ENCODE measurements at places on chromosomes 12 and 14.

- no peak for DNase-seq
Observed at GRCh38 chr12:47473091-47473490, 232.7 kb downstream of the RPAP3 start.

DNA sequence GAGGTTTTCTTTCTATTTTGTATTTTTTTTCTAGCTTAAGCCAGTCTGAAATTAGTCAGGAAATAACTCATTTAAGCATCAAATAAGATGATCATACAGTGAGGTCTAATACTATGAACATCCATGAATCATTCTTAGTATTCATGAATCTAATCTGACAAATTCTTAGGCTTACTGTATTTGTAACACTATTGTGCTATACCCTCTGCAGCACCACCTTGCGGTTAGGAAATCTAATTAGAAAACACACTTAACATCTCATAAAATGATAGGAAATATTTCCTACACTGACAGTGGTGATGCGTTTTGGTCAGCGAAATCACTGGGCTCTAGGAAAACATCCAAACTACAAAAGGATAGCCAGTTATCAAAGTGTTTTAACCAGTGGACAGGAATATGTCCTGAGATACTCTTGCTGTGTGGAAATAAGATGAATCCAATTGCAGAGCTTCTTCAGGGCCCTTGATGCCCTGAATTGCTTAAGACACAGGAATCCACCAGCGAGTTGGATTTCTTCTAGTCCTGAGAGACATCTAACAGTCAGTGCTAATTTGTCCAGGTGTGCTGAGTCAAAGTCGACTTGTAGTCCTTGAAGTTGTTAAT, 109.3 kb upstream of the MYF6 start:
- DNase-seq = no peak

- DNase-seq = no peak
Observed at GRCh38 chr12:18827913-18828312, 90.0 kb downstream of the CAPZA3 start.

- DNase-seq = no peak
Observed at GRCh38 chr12:50524621-50525020, 19.8 kb downstream of the DIP2B start.

- no peak for DNase-seq
Observed at GRCh38 chr14:81269979-81270375, 49.2 kb upstream of the GTF2A1 start.

DNA sequence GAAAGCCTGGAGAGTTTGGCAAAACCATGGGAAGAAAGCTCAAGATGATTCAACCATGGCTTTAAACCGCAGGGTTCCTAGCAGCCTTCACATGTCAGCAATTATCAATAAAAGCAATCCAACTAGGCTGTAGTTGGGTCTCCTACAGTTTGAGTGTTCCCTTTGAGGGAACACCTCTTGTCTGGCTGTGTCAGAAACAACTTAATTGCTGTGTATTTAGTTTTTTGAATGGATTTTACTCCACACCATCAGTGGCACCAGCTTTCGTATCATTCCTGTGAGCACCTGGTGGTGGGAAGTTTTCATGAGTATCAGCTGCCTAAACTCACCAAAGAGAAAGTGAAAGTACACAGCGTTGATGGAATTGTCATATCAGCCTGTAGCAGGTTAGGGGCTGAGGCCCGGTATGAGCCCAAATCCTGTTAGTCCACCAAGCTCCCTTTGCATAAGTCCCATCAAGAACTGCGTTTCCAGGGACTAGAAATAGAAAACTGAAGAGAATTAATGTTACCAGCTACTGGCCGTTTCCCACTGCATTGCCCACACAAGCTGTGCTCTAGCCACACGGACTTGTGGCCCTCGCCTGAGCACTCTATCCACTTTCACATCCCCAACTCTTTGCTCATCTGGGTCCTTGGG, 10.9 kb upstream of the IL26 start:
- no peak for DNase-seq

DNA sequence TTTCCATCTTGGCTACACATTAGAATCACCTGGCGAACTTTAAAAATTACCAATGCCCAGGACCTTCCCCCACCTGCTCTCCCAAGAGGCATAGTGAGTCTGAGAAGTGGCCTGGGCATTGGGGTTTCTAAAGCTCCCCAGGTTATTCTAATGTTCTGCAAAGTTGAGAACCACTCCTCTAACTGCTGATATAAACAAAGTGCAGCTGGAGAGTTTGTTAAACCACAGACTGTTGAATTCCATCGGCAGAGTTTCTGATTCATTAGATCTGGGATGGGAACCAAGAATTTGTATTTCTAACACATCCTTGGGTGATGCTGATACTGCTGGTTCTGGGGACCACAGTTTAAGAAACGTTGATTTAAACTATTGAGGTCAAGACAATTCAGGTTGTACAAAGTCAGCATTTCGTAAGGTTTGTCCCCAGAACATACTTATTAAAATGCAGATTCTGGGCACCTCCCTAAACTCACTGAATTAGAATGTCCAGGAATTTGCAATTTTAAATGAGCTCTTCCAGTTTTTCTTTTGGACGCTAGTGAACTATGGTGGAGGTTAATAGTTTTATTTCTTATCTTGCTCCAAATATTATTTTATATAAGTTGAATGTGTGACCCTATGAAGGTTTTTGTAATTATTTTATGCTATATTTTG, 309.1 kb downstream of the NRXN3 start:
- DNase-seq = no peak

- no peak for DNase-seq
Observed at GRCh38 chr12:123948796-123949769, 23.5 kb downstream of the CCDC92 start.

DNA sequence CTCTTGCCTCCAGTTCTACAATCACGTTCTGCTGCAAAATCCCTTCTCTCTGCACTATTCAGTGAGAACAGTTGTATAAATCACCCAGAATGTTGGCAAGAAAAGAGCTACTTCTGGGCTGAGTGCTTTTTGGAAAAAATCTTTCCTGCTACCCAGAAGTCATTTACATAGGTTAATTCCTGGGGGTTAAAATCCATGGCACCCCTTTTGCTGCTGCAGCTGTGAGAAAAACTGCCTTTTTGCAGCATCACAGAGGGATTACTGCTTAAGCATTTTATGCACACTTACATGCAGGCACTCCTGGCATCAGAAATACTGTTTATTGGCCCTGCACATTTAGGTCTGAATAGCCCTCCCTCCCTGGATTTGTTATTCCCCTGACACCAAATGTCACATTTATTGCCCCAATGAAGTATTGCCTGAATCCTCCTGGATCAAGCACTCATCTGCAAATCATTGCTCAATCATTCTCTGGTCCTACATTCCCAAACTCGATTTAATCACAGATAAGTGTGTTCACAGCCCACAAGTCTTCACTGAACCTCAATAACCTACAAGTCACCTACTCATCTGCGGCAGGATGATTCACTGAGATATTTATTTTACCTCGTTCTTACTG, 43.1 kb upstream of the CCDC196 start:
- no peak for DNase-seq

DNA sequence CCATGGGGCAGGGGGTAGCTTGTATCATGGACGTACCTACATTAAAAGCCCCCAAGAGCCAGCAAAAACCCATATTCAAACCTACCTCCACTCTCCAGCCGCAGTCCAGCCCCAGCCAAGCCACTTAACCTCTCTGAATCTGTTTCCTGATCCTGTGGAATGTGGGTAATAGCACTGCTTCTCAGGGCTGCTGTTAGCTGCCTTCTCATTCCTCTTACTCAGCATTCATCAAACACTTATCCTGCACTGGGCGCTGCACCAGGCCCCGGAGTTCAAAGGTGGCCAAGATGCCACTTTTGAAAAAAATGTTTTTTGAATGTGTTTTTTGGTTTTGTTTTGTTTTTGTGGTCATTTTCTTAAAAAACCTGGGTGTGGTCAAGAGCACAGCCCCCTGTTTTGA, 237.4 kb downstream of the CHST11 start:
- peak; percentile 32 for DNase-seq

DNA sequence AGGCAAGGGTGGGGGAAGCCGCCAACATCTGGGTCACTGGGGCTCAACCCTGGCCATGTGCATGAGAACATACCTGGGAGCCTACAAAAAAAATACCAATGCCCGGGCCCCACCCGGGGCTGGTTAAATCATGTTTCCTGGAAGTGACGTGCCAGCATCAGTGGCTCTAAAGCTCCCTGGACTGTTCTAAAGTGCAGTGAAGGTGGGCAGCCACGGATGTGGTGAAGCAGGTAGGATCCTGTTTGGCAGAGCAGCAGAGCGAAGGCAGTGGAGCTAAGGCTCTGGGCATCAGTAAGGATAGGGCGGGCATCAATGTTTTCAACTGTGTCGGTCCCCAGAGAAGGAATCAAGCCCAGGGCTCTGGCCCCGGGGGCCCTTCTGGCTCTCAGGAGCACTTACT, 525 bp upstream of the GPR68 start:
- DNase-seq = no peak

DNA sequence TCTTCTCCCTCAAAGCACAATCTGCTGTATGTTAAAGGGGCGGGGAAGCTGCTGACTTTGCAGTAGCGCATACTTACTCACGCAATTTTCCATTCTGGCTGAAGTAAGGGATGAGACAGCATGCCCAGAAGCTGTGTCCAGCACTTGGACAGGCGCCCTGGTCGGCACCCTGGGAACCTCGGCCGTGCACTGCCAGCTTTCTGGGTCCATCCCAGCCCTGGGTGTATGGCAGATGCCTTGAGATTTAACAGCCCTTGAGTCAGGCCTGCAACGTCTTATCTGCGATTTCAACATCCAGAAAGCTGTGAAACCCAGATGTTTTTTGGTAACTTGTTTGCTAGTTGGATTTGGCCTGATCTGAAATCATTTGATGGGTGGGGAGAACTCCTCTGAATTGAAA, 16.1 kb downstream of the EML1 start:
- DNase-seq = peak; percentile 56

DNA sequence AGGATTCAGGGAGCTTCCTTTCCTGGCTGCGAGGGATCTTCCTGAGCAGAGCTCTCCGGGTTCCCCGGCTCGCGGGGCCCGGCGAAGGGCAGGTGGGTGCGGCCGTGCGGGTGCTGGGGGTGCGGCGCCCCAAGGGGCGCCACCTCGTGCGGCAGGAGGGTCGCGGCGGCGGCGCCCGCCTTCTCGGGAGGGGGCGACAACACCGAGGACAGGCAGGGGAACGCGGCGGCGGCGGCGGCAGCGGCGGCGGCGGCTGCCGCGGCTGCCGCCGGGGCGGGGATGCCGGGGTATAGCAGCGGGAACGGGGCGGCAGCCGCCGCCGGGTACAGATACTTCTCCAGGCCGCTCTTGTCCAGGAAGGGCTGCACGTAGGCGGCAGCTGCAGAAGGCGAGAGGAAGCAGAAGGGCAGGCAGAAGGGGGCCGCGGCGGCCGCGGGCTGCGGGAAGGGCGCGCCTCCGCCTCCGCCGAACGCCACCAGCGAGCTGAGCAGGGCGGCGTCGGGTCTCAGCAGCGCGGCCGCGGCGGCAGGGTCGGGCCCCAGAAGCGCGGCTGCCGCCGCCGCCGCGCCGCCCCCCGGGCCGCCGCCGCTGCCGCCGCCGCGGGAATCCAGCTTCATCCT, 2.7 kb downstream of the BHLHE41 start:
- DNase-seq = peak; percentile 28

- no peak for DNase-seq
Observed at GRCh38 chr14:105053996-105054395, 11.2 kb downstream of the GPR132 start.

DNA sequence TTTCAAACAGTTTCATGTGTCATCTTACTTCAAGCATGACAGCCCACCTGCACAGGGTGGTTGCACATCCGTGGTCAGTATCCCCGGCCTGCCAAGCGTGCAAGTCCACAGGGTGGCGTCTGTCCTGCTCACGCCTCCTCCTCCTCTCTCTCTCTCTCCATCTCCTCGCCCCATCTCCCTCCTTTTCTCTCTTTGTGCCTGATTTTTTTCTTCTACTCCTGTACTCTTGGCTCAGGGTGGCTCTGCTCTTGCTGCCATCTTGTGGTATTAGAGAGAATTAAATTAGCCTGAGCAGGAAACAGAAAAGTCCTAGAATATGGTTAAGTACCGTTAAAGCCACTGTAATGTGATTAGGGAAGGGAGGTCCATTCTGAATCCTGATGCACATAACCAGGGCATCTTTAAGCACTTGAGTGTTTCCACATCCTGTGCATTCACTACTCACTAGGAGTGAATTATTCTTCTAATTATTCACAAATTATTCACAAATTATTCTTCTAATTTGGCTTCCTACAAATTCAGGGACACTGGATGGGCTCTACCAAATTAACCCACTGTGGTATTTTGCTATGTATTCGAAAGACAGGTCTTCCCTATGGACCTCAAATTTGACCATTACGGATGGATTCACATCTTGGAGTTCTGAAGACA, 25.5 kb upstream of the DTX1 start:
- peak; percentile 79 for DNase-seq

GRCh38 chr14:94099006-94099405, 11.5 kb upstream of the IFI27 start:
- DNase-seq = no peak

DNA sequence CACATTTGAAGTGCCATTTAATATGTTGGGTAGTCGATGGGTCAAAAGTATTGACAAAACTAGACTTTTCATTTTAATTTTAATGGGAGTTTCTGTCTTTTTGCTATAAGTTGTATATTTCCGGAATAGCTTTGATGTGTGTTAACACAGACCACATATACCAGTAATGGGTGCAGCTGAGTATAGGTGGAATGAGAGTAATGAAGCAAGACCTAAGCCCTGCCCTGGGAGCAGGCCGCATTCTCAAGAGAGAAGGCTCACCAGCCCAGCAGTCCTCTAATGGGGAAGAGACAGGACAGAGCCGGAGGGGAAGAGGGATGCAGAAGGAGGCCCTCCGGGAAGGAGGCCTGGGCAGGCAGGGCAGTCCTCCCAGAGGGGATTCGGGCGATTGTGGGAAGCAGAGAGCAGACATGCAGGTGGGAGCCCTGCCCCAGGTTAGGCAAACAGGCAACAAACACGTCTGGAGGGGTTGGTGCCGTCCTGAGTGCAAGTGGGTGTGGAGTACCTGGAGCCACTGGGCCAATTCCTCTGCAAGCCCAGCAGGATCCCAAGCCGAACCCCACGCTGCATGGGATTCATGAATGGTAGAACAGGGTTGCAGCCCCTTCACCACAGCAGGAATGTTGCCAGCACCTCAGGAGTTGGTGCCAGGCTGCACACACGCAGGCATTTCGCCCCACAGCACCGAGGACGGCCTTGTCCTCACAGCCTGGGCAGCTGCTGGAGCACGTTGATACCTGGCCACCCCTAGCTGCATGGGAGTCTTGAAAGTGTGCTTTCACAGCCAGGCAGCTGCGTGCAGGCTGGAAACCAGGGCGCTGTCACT, 7.8 kb downstream of the CKB start:
- no peak for DNase-seq

- DNase-seq = peak; percentile 63
Observed at GRCh38 chr12:55072083-55072482, 52.3 kb downstream of the NEUROD4 start.

DNA sequence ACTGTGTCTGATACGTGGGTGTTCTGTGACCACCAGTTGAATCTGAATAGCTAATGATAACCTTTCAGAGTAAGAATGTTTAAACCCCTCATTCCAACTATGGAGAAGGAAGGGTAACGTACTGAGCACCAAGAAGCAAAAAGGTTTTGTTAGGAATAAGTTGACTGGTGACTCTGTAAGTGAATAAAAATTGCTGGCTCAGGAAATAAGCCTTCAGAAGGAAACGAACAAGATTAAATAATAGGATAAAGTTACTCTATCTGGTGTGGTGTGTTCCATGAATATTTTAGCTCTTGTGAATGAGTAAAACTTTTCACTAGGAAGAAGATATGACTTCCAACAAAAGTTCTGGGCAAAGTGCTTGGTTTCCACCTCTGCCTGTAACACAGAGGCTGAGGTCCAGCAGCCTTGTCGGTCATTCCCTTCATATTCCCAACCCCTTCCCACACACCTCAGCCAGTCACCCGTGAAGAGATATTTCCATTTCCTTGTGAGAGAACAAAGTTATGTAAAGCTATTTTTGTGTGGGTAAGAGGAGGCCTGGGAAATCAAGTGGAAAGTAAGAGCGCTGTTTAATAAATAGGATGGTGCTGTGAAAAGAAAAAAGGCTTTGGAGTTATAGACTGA, 47.1 kb downstream of the ARF6 start:
- DNase-seq = no peak

Measured in ELF-1 (cell line).